ENCODE measurements at places on chromosomes 1 and 21. TPM values are rescaled to one million over a fixed set of nuclear protein-coding genes. Genes with fewer than 3 reads are reported as not detected.

ANGPTL7 gene
- not detected for total RNA-seq

DNA sequence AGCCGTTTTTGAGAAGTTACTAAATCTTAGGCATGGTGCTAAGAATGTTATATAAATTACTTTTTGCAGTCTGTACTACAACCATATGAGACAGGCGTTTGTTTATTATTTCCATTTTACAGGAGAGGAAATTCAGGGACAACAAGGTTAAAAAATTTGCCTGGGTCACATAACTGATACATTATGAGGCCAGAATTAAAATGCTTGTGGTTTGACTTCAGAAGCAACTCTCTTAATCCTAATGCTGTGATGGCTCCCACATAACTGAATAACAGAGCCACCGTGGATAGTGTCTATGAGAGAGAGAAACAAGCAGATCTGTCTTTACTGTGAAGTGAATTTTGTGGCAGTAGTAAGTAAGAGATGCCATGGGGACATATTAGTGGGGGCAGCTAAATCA lies 184.9 kb downstream of the NCAM2 start:
- no peaks in the 10 kb centered on the region for H3K27me3 ChIP-seq
- no peak overlapping the region for H3K4me3 ChIP-seq
- DNase-seq = no peak
- no peak overlapping the region for H3K27ac ChIP-seq

GRCh38 chr1:248884632-248885295 lies 21.3 kb upstream of the PGBD2 start:
- H3K4me3 ChIP-seq = no peak overlapping the region
- no peaks in the 10 kb centered on the region for H3K36me3 ChIP-seq
- peaks cover 28% of the 10 kb centered on the region for H3K27me3 ChIP-seq
- no peak for DNase-seq
- H3K27ac ChIP-seq = no peak overlapping the region
- no peaks in the 10 kb centered on the region for H3K4me1 ChIP-seq

ZNF683 gene
- total RNA-seq = not detected

DNA sequence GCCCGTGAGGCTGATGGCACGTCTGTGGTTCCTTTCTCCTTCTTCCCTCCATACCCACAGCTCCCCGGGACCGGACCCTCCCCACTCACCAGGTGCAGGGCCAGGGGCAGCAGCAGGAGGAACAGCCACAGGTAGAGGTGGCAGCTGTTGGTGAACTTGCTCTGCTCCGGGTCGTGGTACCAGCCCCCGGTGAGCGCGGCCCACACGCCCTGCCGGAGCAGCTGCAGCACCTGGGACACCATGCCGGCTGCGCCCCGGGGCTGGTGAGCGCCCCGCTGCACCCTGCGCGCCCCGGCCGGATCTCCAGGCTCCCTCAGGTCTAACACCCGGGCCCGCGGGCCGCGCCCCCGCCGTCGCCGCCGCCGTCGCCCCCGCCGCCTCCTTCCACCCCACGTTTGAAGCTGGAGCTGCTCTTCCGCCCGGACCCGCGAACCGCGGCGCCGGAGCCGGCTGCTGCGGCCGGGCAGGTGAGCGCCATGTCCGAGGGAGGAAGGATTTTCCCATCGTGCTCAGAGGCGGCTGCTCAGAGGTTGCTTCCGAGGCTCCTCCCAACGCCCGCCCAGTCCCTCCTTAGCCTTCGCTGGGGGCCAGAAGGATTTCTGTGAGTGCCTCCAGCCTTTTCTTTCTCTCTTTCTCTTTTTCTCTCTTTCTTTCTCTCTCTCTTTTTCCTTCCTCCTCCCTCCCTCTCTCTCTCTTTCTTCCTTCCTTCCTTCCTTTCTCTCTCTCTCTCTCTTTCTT lies at the start of gene PCNX2:
Gene PCNX2, minus strand, starts transcription at position 489 of the 738 bp plus-strand sequence. Its CDS starts 247 bp downstream, at position 242.
- H3K36me3 ChIP-seq = peaks cover 5% of the 10 kb centered on the region
- H3K4me3 ChIP-seq = peak within 1 kb of the TSS; percentile 94
- no peaks in the 10 kb centered on the region for H3K27me3 ChIP-seq

DNA sequence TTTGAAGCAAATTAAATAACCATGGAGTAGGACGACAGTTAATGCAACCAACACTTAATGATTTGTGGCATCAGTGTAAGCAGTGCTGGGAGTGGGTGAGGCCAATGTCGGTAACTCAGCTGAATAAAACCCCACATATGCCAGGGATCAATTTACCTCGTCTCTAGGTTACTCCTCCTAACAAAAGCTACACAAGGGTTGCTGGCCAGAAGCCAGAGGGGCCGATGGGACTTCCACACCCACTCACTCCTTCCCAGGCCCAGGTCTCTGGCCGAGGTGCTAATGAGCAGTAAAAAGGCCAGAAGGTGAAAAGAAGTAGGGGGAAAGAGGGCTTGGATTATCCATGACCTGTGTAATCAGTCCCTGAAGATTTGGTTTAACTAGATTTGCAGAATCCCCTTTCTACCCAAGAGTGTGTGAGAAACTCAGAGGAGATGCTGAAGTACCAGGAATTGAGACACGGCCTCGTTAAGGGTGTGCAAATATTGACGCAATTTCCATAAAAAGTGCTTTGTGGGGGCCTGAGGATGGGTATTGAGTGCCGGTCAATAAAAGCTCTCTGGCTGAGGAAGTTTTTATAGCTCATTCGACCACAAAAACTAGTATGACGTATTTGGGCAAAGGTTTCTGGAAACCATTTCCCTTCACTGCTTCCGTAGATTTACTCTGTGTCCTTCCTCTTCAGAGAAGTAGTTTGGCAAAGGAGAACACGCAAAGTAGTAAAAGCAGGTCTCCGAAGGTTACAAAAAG lies 145.5 kb downstream of the TBX15 start:
- no peaks in the 10 kb centered on the region for H3K27me3 ChIP-seq
- DNase-seq = no peak
- no peak overlapping the region for H3K27ac ChIP-seq
- no peak overlapping the region for H3K4me3 ChIP-seq
- H3K36me3 ChIP-seq = no peaks in the 10 kb centered on the region

CIART gene
- total RNA-seq = 4.2 TPM

DNA sequence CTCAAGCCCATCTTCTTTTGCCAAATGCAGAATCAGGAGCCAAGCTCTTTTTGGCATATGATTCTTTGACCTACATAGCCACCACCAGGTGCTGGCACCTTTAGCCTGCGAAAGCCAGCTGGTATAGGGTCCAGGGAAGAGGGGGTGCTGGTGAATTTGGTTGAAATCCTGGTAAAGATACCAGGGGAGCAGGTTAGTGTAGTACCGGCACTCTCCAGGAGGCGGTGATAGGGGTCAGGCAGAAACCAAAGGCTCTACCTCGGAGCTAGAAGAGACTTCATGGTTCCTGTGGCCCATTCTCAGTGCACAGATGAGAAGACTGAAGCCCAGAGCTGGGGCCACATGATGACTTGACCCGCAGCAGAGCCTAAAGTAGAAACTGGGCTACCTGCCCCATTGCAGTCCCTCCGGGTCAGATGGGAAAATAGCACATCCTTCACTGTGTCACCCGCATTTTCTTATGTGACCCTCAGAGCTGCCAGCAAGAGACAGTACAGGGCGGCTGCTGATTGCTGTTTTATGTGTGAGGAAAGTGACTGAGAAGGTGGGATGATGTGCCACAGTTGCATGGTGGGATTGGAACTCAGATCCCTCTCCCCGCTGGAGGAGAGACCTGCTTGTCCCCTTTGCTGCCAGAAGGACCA lies 36.0 kb upstream of the IL19 start:
- H3K4me1 ChIP-seq = peaks cover 47% of the 10 kb centered on the region
- no peaks in the 10 kb centered on the region for H3K27me3 ChIP-seq
- peaks cover 90% of the 10 kb centered on the region for H3K36me3 ChIP-seq
- peak; percentile 63 for DNase-seq
- H3K4me3 ChIP-seq = no peak overlapping the region

RIPPLY3 gene
- total RNA-seq = not detected

GRCh38 chr1:44835738-44836675 lies 7.0 kb downstream of the PTCH2 start:
- H3K27ac ChIP-seq = no peak overlapping the region
- H3K27me3 ChIP-seq = no peaks in the 10 kb centered on the region
- peak; percentile 75 for DNase-seq
- H3K36me3 ChIP-seq = no peaks in the 10 kb centered on the region

TNFSF4 gene
- 1.1 TPM for total RNA-seq

FCRL3 gene
- not detected for total RNA-seq

DNA sequence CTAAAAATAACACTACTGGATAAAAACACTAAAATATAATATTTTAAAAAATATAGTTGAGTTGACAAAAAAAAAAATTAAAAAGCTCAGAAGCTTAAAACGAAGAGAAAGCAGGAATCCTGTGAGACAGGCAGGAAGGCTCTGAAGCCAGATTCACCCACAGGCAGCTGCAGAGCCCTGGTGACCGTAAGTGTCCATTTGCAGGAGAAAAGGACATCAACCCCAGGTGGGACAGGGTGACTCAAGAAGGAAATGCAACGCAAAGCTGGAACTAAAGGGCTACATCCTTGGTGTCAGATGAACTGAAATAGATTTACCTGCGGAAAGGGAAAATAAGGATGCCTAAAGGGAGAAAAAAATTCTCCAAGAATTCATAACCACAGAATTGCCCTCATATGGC lies 46.8 kb downstream of the USP24 start:
- H3K4me3 ChIP-seq = no peak overlapping the region
- peaks cover 66% of the 10 kb centered on the region for H3K36me3 ChIP-seq
- peaks cover 26% of the 10 kb centered on the region for H3K4me1 ChIP-seq
- DNase-seq = no peak
- H3K27me3 ChIP-seq = no peaks in the 10 kb centered on the region
- no peak overlapping the region for H3K27ac ChIP-seq

VHLL gene
- not detected for total RNA-seq

PLA2G2A gene
- total RNA-seq = not detected

DNA sequence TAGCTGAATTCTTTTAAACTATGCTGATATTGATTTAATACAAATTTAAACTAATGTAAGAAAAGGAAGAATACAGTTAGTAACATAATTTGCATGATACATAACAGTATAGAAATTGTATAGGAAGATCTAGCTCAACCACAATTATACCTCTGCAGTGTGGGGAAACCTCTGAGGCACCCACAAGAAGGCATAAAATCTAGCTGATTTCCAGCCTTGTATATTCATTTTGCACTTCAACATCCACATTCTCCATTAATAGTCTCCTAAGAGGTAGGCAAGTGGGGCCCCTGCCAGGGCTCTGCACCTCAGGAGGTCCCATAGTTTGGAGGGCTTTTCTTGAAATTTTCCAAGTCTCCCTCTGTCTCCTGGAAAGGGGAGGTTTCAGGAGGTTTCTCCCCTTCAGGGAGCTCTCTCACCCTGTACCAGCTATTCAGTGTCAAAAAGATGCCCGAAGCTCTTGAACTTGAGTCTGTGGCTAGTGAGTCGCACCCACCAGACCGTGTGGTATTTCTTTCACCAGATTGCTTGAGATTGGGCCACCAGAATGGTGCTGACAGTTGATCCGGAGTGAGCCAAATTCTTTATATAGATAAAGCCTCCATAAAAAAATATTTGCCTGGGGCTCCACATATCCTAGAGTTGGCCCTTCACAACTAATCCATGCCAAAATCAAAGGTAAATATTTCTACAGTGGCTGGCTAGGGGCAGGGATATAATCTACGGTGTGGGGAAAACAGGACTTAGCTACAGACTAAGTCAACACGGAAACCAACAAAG lies 108.2 kb downstream of the TIAM1 start:
- peaks cover 15% of the 10 kb centered on the region for H3K4me1 ChIP-seq
- no peak for DNase-seq
- H3K36me3 ChIP-seq = peaks cover 21% of the 10 kb centered on the region
- H3K27ac ChIP-seq = no peak overlapping the region
- H3K4me3 ChIP-seq = no peak overlapping the region

URB1 gene
- total RNA-seq = 32.3 TPM

DNA sequence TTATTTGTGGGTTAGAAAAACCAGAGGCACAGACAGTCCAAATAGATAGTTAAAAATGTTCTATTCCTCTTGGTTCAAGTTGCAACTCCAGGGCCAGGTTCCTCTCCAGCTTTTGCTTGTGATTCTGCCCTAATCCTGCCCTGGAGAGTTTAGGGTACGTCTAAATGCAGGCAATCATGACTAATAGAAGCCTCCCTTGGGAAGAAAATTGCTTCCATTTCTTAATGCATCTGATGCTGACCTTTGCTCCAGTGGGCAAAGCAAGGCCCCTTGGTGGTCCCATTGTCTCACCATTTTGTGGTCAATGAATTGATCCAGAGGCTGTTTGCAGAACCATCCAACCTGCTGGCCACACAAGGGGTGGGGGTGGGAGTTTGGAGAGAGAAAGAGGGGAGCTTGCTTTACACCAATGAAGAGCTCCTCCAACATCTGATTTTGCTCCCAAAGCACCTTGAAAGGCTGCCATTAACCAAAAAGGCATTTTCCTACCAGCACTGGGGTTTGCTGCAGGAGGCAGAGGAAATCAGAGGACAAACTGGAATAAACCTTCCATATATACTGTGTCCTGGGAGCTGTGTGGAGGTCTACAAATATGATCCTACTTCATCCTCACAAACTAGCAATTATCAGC lies 31.3 kb downstream of the C8B start:
- no peaks in the 10 kb centered on the region for H3K4me1 ChIP-seq
- no peak overlapping the region for H3K27ac ChIP-seq
- no peak overlapping the region for H3K4me3 ChIP-seq
- no peaks in the 10 kb centered on the region for H3K36me3 ChIP-seq
- no peak for DNase-seq

DNA sequence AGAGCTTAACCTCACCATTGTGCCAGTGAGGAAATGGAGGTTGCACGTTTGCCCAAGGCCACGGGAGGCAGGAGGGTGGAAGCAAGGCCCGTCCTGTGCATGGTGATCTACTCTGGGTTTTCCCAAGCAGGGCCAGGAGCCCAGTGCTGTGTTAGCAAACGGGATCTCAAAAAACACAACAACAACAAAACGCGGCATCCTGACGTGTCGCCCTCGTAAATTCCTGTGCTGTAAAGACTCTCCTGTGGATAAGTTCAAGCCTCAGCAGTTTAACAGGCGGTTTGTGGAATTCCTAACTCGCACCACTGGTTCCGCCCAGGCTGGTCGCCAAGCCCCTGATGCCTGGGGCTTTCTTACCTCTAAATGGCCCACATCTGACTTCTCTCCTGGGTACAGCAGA lies 39.1 kb downstream of the TFF3 start:
- no peak overlapping the region for H3K27ac ChIP-seq

NR1I3 gene
- total RNA-seq = not detected

DNA sequence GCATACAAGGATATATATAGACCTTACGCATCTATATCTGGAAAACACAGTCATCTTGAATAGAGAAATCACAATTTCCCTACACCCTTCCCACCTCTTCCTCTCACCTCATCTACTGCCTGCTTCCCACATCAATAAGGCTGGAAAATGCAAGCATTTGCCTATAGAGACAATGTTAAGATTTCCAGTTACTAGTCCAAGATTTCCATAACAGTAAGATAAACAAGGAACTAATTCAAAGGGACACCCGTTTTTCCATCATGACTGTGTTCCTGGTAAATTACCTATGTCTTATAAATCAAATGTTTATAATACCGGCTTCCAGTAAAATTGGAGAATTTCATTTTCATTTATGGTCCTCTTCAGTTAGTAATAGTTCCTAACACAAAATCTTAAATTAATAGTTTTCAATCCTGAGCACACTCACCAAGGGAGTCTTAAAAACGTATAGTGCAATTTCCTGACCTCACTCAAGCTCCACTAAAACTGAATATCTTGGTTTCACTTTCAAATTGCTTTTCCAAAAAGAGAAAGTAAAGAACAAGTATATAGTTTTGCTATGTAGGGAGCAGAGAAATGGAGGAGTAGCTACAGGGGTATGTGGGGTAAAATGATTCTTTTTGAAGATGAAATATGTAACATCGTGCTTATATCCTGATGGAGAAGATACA lies 398.7 kb downstream of the PLPP3 start:
- H3K27me3 ChIP-seq = no peaks in the 10 kb centered on the region
- no peaks in the 10 kb centered on the region for H3K36me3 ChIP-seq
- no peak overlapping the region for H3K4me3 ChIP-seq
- no peaks in the 10 kb centered on the region for H3K4me1 ChIP-seq

ADAMTS4 gene
- total RNA-seq = 0.09 TPM

CCDC24 gene
- total RNA-seq = 2.1 TPM

Measured in activated T-helper 2 cell treated with anti-CD3 and anti-CD28 coated beads, Interferon-gamma antibody, Interleukin-2, Interleukin-4, amounts not matched to agents 10 μg/mL and 5 μg/mL and 100 μg/mL, durations not matched to agents 14 hours and 24 hours and 36 hours (primary cell).